ENCODE measurements at places on chromosomes 16 and 17. TPM values are rescaled to one million over a fixed set of nuclear protein-coding genes. Genes with fewer than 3 reads are reported as not detected.

DNA sequence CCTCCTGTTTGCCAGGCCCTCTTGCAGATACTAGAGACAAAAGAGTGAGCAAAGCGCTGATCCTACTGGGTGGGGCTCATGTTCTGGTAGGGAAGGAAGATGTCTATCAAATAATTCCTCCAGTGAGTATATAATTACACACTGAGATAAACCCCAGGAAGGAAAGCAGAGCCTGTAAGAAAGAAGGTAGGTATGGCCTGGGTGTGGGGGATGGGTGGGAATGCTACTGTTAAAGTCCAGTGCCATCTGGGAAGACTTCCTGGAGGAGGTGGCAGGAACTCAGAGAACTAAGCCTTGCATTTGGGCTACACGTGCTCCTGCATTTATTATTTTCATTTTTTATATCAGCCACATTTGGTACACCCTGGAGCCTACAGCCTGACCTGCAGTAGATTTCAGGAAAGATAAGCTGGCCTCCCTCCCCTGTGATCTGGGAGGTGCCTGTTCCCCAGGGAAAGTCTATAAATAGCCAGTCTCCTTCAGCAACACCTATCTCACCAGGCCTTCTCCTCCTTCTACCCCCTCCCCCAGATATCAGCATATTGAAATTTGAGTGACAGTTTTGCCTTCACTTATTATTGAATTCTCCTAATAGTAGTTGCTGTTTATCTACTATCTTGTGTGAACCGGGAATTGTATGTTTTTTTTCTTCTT lies 11.5 kb downstream of the ATP2C2 start:
- no peak for DNase-seq

DNA sequence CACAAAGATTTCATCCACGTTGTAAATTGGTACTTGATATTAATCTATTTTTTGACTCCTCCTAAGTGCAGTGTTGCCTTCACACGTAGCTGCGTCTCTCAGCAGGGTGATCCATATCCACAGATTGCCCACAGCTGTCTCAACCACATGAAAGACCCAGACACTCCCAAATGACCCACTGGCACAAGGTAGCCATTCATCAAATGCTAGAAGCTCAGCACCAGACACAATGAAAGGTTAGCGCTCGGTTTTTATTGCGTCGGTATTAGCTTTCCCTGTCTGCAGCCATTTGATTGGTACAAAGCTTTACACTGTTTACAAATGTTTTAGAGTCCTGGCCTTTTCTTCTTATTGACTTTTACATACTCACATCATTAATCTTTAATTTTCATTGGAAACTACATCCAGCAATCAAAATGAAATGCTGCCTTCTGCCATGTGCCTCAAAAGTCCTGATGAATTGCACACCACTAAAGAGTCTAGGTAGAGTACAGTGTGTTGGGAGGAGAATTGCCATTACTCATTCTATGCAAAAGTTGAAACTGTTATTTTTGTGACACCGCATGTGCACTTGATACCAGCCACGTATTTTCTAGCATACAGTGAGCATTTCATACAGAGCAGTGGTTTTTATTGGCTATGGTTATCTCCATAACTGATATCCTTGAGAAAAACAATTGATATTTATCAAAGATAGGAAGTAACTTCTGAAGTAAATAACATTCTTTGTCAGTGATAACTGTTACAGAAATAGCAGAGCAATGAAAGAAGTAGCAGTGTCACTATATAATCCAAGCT lies 127.3 kb upstream of the NUDT7 start:
- DNase-seq = no peak

DNA sequence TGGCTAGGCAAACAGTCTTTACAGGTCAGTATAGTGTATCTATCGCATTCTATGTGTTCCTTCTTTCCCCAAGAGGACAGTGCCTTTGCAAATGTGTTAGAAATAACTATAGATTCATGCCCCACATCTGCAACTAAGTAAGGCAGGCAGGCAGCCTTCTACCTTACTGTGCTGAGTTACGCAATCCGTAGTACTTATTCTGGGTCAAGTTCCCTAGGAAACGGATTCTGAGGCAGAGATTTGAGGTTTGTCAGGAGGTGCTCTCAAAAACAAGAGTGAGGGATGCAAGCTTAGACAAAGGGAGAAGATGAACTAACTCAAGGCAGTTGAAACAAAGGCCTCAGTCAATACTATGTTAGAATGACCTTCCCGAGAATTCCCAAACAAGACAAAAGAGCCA lies 12.7 kb upstream of the ANKFY1 start:
- no peak for DNase-seq

DNA sequence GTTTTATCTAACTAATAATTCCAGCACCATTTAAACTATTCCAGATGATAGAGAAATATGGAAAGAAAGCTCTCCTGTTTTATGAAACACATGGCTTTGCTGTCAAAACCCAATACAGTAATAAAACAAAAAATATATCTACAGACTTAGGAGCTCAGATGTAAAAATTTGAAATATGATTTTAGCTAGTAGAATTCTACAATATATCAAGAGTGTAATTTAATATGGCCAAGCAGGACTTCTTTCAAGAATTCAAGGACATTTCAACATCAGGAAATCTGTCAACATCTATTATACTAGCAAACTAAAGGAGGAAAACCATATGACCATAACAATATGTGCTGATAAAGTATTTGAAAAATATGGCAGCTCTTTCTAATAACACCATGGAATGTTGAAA lies 57.5 kb downstream of the CCDC182 start:
- no peak for DNase-seq

Gene GAST
- not detected for polyA plus RNA-seq

Gene CES1
- 1.9 TPM for polyA plus RNA-seq

DNA sequence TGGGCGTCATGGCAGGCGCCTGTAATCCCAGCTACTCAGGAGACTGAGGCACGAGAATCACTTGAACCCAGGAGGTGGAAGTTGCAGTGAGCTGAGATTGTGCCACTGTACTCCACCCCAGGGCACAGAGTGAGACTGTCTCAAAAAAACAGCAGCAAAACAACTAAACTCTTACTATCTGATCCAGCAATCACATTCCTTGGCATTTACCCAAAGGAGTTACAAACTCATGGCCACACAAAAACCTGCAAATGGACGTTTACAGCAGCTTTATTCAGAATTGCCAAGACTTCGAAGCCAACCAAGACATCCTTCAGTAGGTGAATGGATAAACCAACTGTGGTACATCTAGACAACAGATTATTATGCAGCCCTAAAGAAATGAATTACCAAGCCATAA lies 4.0 kb downstream of the SIAH1 start:
- DNase-seq = no peak

Gene KRTAP4-12
- not detected for polyA plus RNA-seq

GRCh38 chr17:45692661-45693060 lies 91.5 kb upstream of the CRHR1 start:
- DNase-seq = no peak

GRCh38 chr16:56915336-56916119 lies 16.4 kb upstream of the HERPUD1 start:
- no peak for DNase-seq

DNA sequence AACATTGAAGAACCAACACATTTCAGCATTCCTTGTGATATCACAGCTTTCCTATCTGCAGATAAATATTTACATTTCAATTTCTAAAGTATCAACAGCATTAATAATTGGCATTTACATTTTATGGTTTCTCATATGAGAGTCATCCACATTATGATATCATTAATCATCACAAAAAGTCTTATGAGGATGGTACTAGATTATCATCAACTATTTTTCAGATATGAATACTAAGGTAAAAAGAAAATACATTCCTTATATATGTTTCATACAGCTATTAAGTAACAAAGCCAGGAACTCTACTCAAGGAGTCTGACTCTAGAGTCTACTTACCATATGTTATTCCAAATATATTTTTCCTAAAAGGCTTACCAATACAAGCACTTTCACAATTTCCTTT lies 40.7 kb downstream of the ABCA5 start:
- DNase-seq = no peak

DNA sequence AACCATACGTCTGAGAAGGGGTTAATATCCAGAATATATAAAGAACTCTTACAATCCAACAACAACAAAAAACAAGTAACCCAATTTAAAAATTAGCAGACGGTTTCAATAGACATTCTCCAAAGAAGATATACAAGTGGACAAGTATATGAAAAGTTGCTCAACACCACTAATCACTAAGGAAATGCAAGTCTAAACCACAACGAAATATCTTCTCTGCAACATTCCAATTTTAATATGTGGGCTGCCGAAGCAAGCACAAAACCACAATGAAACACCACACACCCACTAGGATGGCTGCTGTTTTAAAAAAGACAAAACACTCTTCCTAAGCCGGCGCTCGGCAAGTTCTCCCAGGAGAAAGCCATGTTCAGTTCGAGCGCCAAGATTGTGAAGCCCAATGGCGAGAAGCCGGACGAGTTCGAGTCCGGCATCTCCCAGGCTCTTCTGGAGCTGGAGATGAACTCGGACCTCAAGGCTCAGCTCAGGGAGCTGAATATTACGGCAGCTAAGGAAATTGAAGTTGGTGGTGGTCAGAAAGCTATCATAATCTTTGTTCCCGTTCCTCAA lies 5.9 kb upstream of the SLC13A2 start:
- no peak for DNase-seq

DNA sequence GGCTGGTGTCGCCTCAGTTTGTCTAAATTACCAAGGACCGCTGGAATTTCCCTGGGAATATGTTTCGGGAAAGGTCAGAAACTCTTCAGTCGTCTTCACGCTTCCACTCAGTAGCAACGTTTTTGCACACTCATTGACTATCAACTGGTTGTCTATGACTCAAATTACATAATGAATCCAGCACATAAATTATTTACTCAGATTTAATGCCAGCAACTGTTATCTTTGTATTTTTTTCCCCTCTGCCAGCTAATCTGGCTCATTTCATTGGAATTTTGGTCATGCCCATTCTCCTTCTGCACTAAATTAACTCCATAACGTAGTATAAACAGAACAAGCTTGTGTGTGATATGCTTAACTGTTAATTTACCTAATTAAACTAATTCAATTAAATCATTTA lies 372.7 kb upstream of the ZFHX3 start:
- no peak for DNase-seq

Gene KRT16
- polyA plus RNA-seq = 4.8 TPM

DNA sequence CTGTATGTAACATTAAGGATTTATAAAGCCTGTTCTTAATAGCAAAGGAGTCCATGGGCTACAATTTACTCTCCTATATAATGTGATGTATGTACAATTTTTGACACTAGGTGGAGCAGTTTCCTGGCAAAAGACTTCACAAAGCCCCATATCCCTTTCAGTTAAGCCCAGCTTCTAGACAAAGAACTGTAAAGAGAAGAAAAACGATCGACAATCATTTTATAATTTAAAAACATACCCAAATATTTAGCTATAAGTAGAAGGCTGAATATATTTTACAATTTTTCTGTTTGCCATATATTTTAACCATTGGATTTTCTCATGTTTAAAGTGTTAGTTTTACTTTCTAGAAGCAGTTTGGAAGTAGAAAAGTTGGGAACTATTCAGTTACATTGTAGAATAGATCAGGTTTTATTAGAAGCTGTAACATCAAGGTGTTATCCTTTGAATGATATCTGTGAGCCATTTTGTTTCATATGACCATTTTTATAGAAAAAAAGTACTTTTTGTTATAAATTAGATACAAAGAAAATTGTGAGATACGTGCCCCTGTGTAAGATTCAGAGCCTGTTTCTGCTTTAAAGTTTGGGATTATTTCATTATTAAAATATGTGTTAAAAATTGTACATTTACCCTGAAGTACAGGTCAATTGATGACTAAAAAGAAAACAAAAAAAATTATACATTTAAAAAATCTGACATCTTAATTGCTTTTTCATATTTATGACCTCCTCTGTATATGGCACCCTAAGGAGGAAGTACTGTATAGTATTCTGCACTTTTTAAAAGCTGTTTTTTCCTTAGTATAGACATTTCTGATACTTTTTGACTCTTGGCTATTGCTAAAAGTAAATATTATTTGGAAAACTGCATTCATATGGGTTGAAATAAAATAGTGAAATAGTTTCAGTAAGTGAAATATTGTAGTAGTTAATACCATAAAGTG lies 46.3 kb downstream of the VMP1 start:
- peak; percentile 90 for DNase-seq

DNA sequence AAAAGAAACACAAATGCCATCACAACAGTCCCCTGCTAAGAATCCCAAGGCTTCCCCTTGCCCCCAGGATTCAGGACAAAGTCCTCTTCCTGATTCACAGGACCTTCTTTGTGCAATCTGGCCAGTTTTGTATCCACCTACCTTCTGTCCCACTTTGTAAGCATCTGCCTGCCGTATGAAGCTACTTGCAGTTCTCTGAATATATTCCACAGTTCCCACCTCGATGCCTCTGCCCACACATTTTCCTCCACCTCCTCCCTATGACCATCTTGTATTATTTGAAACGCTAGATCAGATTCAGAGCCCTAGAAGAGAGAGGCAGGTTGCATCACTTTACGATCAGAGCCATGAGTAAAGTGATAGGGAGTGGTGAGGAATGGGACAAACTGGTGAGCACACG lies 159.2 kb upstream of the XYLT1 start:
- no peak for DNase-seq

Gene SLC5A11
- polyA plus RNA-seq = 0.44 TPM

Gene TNP2
- polyA plus RNA-seq = not detected

DNA sequence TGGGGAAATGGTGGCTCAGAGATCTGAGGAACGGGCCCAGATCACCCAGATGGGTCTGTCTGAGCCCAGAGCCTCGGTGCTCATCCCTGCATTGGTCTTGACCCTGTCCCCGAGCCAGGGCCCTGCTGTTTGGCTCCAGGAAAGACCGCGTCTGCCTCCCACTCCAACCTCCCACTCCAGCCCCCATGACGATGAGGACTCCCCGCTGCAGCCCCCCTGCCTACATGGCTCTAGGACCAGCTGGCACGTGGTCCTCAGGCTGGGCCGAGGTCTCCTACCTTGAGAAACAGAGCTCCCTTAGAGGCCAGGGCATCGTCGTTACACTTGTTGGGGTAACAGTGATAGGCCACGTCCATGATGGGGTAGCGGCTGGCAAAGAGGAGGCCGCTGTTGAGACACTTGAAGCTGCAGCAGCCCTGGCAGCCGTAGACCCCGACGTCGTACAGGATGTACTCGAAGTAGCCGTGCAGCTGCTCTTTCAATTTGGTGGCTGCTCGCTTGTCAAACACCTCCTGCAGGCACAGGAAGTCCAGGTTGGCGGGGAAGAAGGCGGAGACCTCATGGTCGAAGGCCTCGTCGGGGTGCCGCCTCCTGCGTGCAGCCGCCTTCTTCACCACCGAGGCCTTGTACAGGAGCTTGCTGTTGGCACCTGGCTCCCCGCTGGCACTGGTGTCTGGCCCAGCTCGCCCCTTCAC lies 59.9 kb downstream of the PRMT7 start:
- DNase-seq = no peak

DNA sequence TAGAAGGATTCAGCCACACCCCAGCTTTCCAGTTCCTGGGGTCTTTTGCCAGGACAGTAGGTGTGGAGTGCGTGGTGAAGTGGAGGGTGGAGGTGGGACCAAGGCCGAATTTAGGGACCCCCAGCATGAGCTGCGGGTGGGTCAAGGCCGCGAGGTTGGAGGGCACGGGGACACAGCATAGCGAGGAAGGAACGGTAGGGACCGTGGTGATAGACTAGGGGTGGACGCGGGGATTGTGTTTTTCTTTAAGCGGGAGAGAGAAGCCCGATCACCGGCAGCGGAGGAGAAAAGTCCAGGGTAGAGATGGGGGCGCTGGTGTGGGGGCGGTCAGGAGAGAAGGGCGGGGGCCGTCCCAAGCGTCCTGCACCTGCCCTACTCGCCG lies 261 bp upstream of the B4GALNT2 start:
- no peak for DNase-seq

GRCh38 chr16:84788920-84789391 lies 30.8 kb upstream of the CRISPLD2 start:
- peak; percentile 64 for DNase-seq

- peak; percentile 40 for DNase-seq
Measured at GRCh38 chr17:35519439-35519838, 18.0 kb downstream of the SLFN12L start.
